ENCODE measurements at places on chromosomes 6 and 20.

DNA sequence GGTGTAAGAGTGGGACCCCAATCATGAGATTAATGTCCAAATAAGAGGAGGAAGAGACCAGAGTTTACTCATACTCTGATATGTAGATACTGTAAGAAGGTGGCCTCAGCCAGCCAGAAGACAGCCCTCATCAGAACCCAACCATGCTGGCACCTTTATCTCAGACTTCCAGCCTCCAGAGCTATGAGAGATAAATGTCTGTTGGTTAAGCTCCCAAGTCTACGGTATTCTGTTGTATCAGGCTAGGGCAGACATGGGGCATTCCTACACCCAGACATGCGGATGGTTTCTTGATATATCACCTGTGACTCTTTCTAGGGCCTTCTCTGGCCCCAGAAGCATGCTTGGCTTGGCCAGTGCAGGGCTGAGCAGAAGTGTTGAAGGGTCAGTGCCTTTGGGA, 247.4 kb upstream of the RIN2 start:
- no peak for DNase-seq

DNA sequence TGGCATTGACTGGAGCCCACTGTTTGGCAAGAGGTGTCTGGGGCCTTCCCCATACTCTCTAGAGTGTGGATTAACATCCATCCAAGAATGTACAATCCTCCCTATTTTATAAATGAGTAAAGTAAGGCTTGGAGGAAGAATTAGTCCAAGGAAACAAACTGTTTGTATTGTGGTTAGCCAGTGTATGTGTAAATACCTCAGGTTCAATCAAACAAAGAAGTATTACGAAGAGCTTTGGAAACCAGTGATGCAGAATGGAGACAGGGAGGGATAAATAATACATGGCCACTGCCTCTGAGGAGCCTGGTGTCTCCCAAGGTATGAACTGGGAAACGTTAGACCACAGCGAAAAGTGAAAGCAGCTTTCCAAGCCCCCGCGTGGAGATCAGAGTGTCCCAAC, 226.6 kb upstream of the RIN2 start:
- no peak for DNase-seq

- no peak for DNase-seq
Measured at GRCh38 chr6:166563805-166564204, 22.7 kb downstream of the RAMACL start.

GRCh38 chr20:23096097-23096496, 10.0 kb upstream of the CD93 start:
- DNase-seq = no peak

DNA sequence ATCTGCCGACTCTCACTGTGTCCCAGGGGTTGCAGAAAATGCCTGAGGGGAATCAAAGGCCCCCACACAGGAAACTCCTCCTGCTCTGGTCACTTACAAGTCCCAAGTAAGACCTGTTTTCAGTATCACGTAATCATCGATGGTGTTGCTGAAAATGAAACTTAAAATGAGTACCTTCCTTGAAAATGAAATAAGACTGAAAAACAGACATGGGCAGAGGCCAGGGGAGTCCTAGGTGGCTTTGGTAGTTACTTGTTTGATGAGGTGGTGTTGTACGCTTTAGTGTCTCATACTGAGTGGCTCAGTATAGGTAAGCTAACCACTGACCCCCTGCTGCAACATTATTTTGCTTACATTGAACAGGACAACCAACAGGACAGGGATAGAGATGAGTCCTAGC, 43.0 kb upstream of the SYNCRIP start:
- DNase-seq = no peak

- no peak for DNase-seq
Measured at GRCh38 chr6:163390770-163391169, 23.7 kb upstream of the QKI start.

- no peak for DNase-seq
Measured at GRCh38 chr6:168778201-168778600, 337.2 kb downstream of the SMOC2 start.

Measured in stimulated activated CD4-positive, alpha-beta T cell treated with anti-CD3 and anti-CD28 coated beads, TNF-alpha, amount 100 ng/mL, for 48 hours (primary cell).